ENCODE measurements at places on chromosomes 6 and 20.

DNA sequence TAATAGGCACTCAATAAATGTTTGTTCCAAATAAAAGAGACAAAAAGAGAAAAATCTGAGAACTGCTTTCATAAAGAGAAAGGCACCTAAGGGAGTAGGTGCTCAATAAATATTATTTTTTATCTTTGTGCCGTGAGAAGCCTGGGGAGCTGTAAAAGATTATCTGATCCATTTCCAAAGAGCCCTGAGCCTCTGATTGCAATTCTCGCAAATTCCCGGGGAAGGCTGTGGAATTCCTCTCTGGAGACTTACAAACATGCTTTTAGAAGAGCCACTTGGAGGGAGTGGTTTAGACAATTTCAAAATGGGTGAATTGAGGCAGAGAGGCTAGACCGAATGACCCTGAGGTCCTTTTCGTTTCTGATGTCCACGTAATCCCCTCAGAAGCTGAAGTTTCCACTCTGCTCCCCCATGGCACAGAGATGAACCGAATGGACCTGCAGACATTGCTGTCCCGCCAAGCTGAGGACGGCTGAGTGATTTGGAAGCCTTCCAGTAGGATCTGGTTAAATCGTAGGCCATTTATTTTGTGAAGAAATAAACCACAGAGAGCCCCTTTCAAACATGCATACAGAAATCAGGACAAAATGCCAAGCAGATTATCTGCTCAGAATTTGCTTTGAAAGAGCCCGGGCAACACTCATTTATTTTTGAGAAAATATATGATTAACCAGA, 77.8 kb downstream of the PKHD1 start:
- DNase-seq: no peak

DNA sequence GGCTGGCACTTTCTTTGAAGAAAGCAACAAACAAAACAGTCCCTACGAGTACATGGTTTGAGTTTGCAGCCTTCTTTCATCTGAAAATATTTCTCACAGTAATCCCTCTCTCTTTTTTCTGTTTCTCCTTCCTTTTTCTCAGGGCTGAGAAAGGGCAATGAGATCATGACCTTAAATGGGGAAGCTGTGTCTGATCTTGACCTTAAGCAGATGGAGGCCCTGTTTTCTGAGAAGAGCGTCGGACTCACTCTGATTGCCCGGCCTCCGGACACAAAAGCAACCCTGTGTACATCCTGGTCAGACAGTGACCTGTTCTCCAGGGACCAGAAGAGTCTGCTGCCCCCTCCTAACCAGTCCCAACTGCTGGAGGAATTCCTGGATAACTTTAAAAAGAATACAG, 80.7 kb upstream of the CLDN20 start:
- no peak for DNase-seq

DNA sequence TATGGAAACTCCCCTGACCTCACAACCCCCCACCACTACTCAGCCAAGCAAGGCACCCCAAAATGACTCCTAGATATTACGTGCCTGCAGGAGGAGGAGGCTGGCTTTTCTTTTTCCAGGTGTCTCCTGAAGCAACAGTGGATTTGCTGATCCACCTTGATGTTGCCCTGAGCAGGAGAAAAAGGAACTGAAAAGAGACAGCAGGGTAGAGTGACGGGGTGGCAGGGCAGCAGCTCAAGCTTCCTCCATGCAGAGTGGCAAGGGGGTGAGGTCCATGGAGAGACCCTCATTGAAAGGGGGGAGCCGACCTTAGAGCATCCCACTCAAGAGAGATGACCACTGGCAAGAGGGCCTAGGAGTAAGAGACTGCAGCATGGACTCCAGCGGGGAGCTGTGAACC, 112.0 kb upstream of the SIRPA start:
- no peak for DNase-seq

GRCh38 chr6:85113934-85114580, 335.8 kb upstream of the NT5E start:
- no peak for DNase-seq

DNA sequence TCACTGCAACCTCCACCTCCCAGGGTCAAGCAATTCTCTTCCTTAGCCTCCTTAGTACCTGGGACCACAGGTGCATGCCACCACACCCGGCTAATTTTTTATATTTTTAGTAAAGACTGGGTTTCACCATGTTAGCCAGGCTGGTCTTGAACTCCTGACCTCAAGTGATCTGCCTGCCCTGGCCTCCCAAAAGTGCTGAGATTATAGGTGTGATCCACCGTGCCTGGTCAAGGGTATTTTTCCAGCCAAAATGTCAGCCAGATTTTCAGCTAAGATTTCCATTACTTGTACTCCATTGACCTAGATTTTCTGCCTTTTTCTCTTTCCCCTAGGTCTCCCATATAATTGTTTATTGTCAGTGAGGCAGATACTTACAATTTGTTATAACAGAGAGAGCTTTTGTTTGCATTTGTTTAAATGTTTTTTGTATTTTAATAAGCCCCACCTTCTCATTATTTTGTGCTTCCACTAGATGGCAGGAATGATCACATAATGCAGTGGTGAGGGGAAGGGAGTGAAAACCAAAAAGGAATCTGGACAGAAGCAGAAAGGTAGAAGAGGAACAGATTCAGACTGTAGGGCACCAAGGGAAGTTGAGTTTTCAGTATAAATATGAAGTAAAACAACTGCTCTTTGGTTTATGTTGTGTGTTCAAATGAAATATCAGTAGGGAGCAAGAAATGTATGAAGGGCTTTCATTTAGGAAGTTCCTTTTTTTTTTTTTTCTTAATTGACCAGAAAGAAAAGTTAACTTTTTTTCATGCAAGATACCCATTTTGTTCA, 29.7 kb downstream of the RPF2 start:
- no peak for DNase-seq

DNA sequence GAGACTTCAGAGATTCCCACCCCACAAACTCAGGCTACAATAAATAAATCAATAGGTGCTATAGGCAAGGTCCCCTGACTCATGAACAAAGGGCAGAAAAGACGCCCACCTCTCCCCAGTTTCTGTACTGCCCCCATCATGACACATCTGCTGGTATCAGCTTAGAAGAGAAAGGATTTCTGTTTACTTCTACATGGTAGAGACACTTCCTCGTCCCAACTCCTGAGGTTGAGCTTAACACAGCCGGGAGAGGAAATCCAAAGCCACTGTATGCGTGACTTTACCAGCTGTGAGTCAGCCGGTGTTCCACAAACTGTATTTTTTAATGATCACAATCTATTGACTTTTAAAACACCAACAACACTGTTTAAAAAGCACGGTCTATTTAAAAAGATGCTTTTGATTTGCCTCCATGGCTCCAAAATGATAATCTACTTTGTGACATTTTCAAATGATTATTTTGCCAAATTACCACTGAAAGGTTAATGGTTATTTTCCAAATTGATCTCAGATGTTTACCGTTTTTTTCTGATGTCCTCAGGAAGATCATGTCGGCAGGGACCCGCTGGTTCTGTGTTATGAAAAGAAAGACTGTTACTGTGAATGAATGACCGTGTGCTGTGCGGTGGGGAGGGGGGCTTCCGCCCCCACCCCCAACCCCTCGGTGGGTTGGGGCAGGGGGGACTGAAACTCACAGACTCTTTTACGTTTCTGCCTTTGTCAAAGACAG, 72.5 kb downstream of the ATP9A start:
- DNase-seq: no peak

DNA sequence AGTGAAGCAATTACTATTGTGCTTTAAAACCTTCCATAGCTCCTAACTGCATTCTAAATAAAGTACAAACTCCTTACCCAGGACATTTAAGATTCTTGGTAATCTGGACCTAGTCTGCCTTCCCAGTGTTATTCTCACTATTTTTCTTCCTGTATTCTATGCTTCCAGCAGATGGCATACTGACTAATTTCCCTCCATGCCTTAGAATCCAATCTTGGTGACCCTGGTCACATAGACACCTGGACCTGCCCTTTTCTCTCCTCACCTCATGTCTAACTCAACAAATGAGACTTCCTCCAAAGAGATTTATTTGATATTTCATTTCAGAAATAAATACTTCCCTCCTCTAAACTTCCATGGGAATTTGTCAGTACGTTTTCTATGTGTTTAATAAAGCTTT, 25.8 kb downstream of the ROS1 start:
- no peak for DNase-seq

GRCh38 chr6:14379568-14379967, 262.0 kb downstream of the CD83 start:
- DNase-seq: no peak

Data from head of caudate nucleus (tissue), 42 donors.